Prostate gland (tissue), 2 donors: ENCODE measurements at places on chromosomes 7 and 10. TPM values are rescaled to one million over a fixed set of nuclear protein-coding genes. Genes with fewer than 3 reads are reported as not detected.

PROSER2 gene
- 39.9 TPM for total RNA-seq

MALRD1 gene
- total RNA-seq: 2.1 TPM

NFE2L3 gene
- 2.0 TPM for total RNA-seq

FOXI2 gene
- total RNA-seq: 0.17 TPM

- no peak overlapping the region for H3K27ac ChIP-seq
- no peaks in the 10 kb centered on the region for H3K36me3 ChIP-seq
- no peak for DNase-seq
- no peaks in the 10 kb centered on the region for H3K4me1 ChIP-seq
Observed at GRCh38 chr10:71372882-71373495, 23.7 kb upstream of the CDH23 start.

DNA sequence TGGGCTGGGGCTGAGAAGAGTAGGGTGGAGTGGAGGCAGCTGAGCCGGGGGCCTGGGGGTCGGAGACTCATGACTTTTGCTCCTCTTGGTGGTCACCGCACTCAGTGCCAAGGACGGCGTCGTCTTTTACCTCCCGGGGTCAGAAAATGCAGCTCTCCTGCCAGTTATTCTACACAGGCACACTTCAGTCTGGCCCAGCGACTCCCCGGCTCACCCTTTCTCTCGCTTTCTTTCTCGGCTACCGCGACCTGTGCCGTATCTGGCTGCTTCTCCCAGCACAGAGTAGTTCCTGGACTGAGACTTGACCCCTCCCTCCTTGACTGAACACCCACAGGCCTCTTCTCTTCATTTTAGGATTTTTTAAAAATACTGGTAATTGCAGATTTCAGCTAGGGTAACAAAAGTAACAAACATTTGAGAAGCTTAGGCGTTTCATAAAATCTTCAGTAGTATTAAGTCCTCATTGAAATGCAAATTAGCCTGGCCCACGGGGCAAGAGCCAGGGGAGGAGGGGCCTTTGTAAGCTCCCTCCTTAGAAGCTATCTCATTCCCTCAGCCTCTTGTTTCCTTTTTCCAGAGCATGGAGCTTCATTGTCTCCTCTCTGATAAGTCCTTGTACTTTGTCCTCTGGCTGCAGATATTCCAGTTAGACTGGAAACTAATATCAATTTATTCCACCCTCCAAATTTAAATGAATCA, 1.1 kb upstream of the PRLHR start:
- no peaks in the 10 kb centered on the region for H3K4me1 ChIP-seq
- H3K27ac ChIP-seq: no peak overlapping the region
- DNase-seq: no peak
- H3K4me3 ChIP-seq: no peak overlapping the region

DNA sequence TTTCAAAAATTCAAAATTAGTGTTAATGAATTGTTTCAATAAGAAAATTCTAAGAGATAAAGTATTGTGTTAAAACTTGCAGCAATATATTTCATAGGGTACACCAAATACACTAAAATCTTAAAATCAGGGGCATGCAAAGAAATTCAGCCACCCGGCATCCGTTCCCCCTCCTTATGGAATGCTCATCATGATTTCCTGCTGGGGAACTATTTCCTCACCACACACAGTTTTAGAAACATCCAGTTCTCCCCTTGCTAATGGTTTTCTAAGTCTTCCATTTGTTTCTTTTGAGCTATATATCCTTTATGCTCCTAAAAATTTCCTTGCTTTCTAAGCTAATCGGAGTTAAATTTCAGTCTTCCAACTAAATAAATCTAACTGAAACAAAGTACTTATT, 60.7 kb downstream of the CHCHD3 start:
- no peak overlapping the region for H3K4me3 ChIP-seq
- DNase-seq: no peak
- H3K4me1 ChIP-seq: no peaks in the 10 kb centered on the region
- H3K36me3 ChIP-seq: no peaks in the 10 kb centered on the region
- H3K27ac ChIP-seq: no peak overlapping the region
- H3K27me3 ChIP-seq: no peaks in the 10 kb centered on the region

DNA sequence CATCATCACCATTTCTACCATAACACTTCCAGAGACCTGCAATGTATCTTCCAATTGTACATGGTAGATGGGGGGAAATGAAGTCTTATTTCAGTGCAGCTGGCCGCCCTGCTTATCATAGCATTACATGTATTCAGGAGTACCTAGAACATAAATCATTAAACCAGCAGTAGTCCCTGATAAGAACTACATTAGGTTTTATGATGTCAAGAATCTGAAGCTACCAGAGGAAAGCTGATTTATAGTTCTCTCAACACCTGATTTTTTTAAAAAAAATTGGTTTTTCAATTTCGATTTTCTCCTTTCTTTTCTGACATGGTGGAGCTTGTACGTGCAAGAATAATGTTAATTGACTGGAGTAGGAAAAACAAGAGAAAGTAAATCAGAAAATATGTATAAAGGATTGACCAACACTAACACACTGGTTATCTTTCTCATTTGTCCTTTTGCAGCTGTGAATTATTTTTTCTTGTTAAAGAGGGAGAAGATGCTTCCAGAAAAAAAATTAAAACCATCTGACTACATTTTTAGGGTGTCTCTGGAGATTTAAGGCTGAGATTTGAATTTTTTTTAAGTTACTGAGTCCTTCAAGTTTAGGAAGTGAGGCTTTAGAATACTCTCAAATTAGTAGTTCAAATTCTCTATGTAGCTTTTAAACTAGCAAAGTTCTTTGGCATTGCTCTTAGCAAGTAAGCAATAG, 59.1 kb downstream of the CSTF2T start:
- no peaks in the 10 kb centered on the region for H3K4me1 ChIP-seq
- H3K27me3 ChIP-seq: no peaks in the 10 kb centered on the region
- no peaks in the 10 kb centered on the region for H3K36me3 ChIP-seq
- H3K27ac ChIP-seq: no peak overlapping the region
- no peak overlapping the region for H3K4me3 ChIP-seq

DNA sequence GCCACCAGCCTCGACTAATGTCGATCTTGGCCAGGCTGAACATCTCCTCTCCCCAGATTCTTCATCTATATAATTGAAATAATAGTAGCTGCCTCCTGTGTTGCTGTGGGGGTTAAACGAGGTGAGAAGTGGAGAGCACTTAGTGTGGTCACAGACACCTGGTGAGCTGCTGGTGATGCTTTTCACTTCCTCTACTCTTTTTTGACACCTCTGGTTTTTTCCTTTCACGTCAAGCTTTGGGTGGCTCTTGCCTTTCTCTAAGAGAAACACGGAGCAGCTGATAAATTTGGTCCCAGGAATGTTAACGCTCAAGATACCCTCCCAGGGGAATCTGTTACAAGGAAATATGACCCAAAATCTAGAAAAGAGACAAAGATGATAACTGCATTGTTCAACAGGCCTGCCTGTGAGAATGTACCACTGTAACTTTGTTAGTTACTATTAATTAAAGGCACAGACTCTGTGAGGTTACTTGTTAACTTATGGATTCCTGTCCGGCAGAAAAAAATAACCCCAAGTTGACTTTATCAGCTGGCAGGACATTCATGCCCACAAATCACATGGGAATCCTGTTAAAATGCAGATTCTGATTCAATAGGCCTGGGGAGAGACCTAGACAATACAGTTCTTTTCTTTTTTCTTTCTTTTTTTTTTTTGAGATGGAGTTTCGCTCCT, 9.5 kb upstream of the NPFFR1 start:
- no peaks in the 10 kb centered on the region for H3K36me3 ChIP-seq
- H3K4me3 ChIP-seq: no peak overlapping the region
- H3K27ac ChIP-seq: no peak overlapping the region
- no peaks in the 10 kb centered on the region for H3K27me3 ChIP-seq

DNA sequence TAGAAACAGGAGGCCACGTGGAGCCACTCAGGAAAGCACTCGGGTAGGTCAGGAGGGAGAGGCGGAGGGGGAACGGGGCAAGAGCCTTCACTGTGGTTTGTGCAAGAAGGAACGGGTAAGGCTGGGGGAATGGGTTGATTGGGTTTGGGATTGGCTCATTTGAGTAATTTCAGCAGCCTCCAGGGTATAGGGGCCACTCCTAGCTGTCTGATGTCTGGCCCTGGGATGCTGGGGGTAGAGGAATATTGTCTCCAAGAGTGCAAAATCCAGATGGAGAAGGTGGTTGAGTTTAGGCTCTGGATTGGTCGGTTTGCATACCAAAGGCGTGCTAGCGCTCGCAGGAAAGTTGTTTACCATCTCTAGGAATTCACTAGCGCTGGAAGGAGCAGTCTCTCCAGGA, 47.2 kb downstream of the MYL10 start:
- H3K27me3 ChIP-seq: peaks cover 4% of the 10 kb centered on the region
- H3K27ac ChIP-seq: no peak overlapping the region
- H3K4me3 ChIP-seq: no peak overlapping the region
- no peaks in the 10 kb centered on the region for H3K36me3 ChIP-seq

DNA sequence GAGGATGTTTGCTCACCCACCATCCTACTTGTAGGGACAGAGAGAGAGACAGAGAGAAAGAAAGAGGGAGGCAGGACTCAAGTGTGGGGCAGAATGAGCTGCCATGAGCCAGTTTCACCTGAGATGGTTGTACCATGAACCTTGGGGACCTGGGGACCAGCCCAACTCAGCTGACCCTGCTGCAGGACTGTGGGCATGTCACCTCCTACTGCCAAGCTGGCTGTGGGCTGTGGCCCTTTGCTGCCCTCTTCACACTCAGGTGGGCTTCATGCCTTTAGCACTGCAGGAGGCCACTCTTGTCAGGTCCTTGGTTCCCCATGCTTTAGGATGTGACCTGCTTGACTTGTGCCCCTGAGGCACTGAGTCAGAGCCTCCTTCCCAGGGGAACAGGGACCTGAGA, 108.2 kb upstream of the PCBD1 start:
- no peak for DNase-seq
- H3K4me1 ChIP-seq: no peaks in the 10 kb centered on the region

DNA sequence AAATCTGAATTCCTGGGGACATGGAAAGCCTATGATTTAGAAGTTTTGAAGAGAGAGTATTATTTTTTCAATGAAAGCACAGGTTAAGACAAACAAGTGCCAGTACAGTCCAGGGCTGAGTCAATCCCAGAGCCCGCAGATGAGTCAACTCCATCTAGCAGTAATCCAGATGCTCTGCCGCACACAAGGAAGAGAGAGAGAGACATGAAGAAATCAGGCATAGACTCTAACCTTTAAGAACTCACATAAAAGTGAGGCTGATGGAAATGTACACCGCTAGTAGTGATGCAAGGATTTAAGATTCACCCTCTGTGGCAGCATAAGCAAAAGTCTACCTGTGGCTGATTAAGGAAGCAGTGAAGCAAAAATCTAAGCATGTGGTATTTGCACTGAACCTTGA, 651.5 kb downstream of the TNS3 start:
- H3K4me3 ChIP-seq: no peak overlapping the region
- H3K36me3 ChIP-seq: no peaks in the 10 kb centered on the region
- no peak overlapping the region for H3K27ac ChIP-seq
- DNase-seq: no peak
- H3K4me1 ChIP-seq: no peaks in the 10 kb centered on the region
- no peaks in the 10 kb centered on the region for H3K27me3 ChIP-seq

DNA sequence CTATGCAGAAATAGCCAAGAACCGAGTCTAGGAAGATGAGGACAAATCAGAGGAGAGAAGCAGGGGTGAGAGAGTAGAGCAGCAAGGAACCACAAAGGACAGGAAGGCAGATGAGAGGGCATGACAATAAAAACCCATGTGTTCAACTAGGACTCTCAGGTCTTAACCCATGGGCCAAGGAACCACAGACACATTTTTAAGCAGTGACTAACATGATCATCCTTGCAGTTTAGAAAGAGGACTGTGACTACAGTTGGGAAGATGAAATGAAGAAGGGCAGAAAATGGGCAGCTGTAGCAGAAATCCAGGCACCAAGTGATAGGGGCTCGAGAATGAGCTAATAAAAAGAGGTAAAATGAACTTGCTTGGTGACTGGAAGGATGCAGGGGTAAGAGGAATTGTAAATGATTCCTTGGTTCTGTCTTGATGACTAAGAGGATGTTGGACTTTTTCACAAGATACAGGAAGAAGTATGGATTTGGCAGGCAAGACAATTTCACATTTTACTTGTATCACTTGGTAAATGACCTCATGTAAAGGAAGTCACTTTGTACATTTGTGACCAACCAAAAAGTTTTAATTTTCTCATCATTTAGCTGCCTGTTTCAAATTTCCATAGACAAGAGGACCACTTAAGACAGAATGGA, 22.8 kb downstream of the SGMS1 start:
- no peaks in the 10 kb centered on the region for H3K36me3 ChIP-seq
- no peak for DNase-seq
- peaks cover 4% of the 10 kb centered on the region for H3K4me1 ChIP-seq
- H3K27me3 ChIP-seq: no peaks in the 10 kb centered on the region
- H3K4me3 ChIP-seq: no peak overlapping the region
- no peak overlapping the region for H3K27ac ChIP-seq

GRCh38 chr7:81430150-81430549, 339.7 kb downstream of the HGF start:
- no peak overlapping the region for H3K27ac ChIP-seq
- H3K36me3 ChIP-seq: no peaks in the 10 kb centered on the region
- H3K4me3 ChIP-seq: no peak overlapping the region
- H3K27me3 ChIP-seq: no peaks in the 10 kb centered on the region
- no peak for DNase-seq

GRCh38 chr7:102412548-102412947, 16.4 kb downstream of the PRKRIP1 start:
- peak; percentile 49 for DNase-seq
- H3K4me1 ChIP-seq: peaks cover 8% of the 10 kb centered on the region
- H3K27ac ChIP-seq: no peak overlapping the region

- H3K4me3 ChIP-seq: no peak overlapping the region
- H3K27me3 ChIP-seq: no peaks in the 10 kb centered on the region
- no peaks in the 10 kb centered on the region for H3K4me1 ChIP-seq
Observed at GRCh38 chr7:44650242-44650641, 43.8 kb downstream of the OGDH start.

DNA sequence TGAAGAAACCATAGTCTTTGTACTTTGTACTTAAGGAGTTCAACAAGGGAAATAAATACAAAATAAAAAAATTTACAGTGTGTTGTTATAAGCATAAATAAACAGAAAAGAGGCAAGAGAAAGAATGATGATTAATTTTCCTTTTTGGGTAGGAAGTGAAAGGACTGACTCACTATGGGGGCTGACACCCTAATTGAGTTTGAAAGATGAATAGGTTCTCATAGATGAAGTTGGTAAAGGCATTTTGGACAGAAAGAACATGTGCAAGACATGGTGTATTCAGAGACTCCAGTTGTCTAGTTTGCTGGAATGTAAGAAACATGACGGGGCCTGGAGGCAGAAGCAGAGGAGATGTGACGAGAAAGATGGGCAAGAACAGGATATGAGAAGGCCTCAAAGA, 83.7 kb downstream of the VPS50 start:
- no peak overlapping the region for H3K27ac ChIP-seq
- H3K27me3 ChIP-seq: no peaks in the 10 kb centered on the region
- no peaks in the 10 kb centered on the region for H3K36me3 ChIP-seq
- no peak overlapping the region for H3K4me3 ChIP-seq
- no peaks in the 10 kb centered on the region for H3K4me1 ChIP-seq
- DNase-seq: no peak

- no peak for DNase-seq
- H3K27me3 ChIP-seq: no peaks in the 10 kb centered on the region
- no peak overlapping the region for H3K4me3 ChIP-seq
- no peaks in the 10 kb centered on the region for H3K36me3 ChIP-seq
- no peaks in the 10 kb centered on the region for H3K4me1 ChIP-seq
Observed at GRCh38 chr10:117327262-117327661, 48.0 kb downstream of the PDZD8 start.
